Esophagus mucosa (tissue), 1 donor: ENCODE measurements at places on chromosomes 12 and 14. TPM values are rescaled to one million over a fixed set of nuclear protein-coding genes. Genes with fewer than 3 reads are reported as not detected.

Gene FOXG1
- total RNA-seq, result not detected

Gene LRRC10
- total RNA-seq, result not detected

Gene RTL1
- total RNA-seq, result not detected

Gene SMIM41
- not detected for total RNA-seq

Gene DDX23
- total RNA-seq, result 37.3 TPM

Gene ADSS1
- 5.7 TPM for total RNA-seq

Gene CEP128
- 4.2 TPM for total RNA-seq
